Cerebellum (tissue), 4 donors: ENCODE measurements at places on chromosomes 16 and 17. TPM values are rescaled to one million over a fixed set of nuclear protein-coding genes. Genes with fewer than 3 reads are reported as not detected.

MYH1 gene
- 0.18 TPM for total RNA-seq

CEMP1 gene
- total RNA-seq: not detected

SLC6A2 gene
- total RNA-seq: 2.4 TPM

DDX28 gene
- 6.8 TPM for total RNA-seq

CCDC154 gene
- total RNA-seq: 1.00 TPM

PPL gene
- total RNA-seq: 3.3 TPM

CRHR1 gene
- 7.5 TPM for total RNA-seq
